ENCODE measurements at places on chromosomes 4 and X.

- DNase-seq: peak; percentile 79
These were observed 174.5 kb downstream of the NSUN7 start for GRCh38 chr4:40924096-40924792.

- DNase-seq: no peak
These were observed 33.2 kb downstream of the HTT start for GRCh38 chr4:3107691-3108121.

DNA sequence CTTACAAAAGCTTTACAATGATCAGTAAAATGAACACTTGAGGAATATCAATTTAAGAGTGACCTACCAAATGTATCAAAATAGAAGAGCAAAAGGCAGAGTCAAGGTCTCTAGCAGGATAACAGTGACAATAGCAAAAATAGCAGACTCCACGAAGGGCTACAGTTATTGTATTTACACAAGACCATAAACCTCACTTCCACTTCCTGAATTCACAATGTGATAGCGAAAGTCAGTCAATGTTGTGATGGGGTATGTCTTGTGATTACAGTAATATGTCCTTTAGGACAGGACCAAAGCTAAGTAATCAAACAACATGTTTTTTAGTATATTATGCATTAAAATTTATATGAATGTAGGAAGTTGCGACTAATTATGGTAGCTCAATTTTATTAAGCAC lies 139.6 kb downstream of the IQCM start:
- DNase-seq: no peak

DNA sequence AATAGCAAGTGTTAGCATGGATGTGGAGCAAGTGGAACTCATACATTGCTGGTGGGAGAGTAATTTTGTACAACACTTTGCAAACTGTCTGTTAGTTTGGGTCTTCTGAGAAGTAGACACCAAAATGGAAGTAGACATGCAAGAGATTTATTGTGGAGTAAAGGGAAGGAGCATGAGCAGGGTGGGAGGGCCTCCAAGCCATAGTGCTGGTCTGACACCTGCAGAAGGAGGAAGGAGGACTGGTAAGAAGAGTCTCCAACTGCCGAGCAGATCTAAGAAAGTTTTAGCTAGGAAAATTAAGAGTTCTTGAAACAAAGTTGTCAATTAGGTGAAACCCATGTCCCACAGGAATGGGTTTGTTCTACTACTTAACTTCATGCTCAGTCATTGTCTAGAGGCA lies 64.0 kb upstream of the DDIT4L start:
- DNase-seq: no peak

GRCh38 chr4:55032179-55032578 lies 93.2 kb downstream of the KDR start:
- DNase-seq: no peak

- no peak for DNase-seq
These were observed 70.2 kb upstream of the ADGRL3 start for GRCh38 chr4:61129971-61130370.

DNA sequence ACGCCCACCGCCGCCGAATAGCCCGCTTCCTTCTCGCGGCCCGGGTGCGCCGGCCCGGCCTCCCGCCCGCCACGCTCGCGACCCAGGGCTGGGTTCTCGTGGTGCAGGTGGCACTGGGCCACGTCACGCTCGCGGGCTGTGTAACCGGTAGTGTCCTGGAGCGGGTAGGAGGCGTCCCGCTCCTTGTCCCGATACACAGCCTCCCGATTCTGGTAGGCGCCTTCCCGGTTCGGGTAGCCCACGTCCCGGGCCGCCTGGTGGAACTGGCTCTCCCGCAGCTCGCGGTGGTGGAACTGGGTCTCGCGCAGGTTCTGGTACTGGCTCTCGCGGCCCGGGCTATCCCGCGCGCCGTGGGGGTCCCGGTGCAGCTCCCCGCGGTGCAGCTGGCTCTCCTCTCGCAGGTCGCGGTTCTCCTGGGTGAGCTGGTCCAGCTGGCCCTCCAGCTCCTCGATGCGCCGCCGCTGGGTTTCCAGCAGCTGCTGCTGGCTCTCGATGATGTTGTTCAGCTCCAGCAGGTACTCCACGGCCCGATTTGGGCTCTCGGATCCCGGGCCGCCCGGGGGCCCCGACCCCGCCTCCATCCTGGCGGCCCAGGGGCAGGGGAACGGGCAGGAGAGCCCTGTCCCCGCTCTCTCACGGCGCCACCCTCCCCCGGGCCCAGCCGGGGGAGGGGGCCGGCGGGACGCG lies 39.3 kb upstream of the IQSEC2 start:
- no peak for DNase-seq

DNA sequence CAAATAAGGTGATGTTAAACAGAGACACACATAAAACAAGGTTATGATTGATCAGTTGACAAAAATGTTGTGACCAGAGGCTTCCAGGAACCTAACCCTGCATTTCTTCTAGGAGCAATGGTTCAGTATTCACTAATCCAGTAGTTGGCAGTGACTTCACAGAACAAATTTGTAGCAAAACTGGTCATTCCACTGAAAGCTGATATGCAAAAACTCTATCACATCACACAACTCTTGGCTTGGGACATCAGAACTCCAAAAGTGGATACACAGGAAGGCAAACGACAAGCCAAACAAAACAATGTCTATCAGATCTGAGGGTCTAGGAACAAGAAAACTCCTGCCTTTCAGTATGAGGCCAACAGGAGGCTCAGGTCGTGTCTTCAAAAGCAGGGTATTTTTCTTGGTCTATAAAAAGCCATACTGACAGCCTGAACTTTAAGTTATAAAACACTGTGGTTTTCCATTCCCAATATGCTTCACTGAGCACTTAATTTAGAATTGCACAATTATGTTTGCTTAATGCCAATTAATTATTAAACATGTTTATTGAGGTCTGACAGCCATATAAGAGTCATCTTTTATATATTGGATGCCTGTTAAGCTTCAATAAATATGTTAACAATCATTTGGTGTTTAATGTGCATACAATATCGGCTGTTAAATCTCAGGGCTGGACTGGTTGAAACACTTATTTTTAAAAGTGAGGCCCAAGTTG lies 45.6 kb downstream of the SOD3 start:
- DNase-seq: no peak

- DNase-seq: no peak
These were observed 119.1 kb downstream of the TEX13A start for GRCh38 chrX:105101378-105101777.

GRCh38 chr4:138111462-138112000 lies 130.6 kb downstream of the SLC7A11 start:
- DNase-seq: no peak

DNA sequence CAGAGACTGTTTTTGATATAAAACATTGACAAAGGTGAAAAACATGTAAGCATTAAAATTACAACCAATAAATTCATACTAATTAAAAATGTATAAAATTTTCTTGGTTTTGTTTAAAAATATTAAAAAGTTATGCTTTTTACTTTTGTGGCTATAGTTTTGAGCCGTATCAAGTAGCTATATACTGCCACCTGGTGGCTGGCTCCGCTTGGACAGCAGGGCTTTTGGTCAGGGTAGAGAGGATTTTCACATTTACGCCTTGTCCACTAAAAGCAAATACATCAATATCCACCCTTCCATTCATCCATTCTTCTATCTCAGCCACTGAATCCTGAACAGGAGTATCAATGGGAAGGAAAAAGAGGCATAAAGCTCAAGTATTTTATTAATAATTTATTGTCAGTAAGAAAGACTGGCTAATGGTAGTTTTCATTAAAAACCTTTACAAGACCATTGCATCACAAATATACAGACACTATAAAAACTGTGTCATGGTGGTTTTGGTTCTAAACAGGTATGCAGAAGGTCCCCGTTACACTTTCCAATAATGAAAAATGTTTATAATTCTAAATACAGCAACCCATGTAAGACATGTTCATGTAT lies 32.1 kb upstream of the MTNR1A start:
- DNase-seq: peak; percentile 72

GRCh38 chrX:18890049-18890381 lies 93.9 kb downstream of the PHKA2 start:
- no peak for DNase-seq

DNA sequence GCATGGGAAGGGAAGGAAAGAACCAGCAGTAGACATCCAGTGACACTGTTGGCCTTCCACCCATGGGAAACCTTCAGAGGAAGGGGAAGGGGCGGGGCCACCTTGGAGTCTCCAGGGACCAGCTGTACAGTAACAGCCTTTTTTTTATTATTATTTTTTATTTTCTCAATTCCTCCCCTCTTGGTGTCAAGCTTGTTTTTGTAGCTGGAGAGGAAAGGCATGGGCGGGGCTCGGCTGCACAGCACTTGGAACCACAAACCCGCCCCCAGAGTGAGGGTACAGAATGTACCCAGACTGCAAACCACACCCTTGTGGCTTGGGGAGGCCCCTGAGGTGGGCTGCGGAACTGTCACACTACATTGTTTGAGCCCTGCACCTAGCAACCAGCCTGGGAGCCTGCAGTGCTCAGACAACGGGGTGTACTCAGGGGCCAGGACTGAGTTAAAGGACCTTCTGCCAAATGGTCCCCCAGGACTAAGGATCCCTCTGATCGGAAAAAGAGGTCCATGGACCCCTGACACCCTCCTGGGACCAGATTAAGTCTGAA lies 45.7 kb downstream of the PRPS1 start:
- DNase-seq: no peak

GRCh38 chr4:92305878-92306520 lies 2.2 kb downstream of the GRID2 start:
- DNase-seq: peak; percentile 34

GRCh38 chr4:111814961-111815360 lies 330.3 kb upstream of the FAM241A start:
- DNase-seq: no peak

GRCh38 chr4:140944199-140944515 lies 188.0 kb upstream of the TBC1D9 start:
- DNase-seq: no peak

GRCh38 chr4:175561696-175562095 lies 250.4 kb downstream of the GPM6A start:
- no peak for DNase-seq

- no peak for DNase-seq
These were observed 11.9 kb downstream of the HSD17B13 start for GRCh38 chr4:87310691-87311335.

GRCh38 chr4:113317523-113317922 lies 268.1 kb downstream of the ANK2 start:
- no peak for DNase-seq

- no peak for DNase-seq
These were observed 24.0 kb downstream of the TAB3 start for GRCh38 chrX:30865015-30865414.

Data from endothelial cell (in vitro differentiated cells).